Retina (tissue), 1 donor: ENCODE measurements at places on chromosomes 7 and 10.

DNA sequence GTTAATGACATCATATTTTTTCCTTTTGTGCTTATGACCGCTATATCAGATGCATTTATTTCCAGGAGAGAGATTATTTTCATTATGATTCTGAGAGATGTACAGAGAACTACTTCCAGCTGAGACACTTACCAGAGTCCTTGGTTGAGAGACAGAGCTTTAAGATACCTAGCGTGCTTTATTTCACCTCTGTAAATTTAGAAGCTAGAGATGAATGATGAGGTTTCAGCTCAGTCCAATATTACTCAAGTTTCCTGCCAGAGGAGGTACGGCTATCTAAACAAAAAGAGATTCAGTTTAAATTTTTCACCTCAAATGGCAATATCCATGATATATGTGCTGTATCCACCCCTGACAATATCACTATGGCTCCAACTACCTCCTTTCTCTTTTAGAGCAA lies 182.6 kb upstream of the FAM3C start:
- no peak for DNase-seq

DNA sequence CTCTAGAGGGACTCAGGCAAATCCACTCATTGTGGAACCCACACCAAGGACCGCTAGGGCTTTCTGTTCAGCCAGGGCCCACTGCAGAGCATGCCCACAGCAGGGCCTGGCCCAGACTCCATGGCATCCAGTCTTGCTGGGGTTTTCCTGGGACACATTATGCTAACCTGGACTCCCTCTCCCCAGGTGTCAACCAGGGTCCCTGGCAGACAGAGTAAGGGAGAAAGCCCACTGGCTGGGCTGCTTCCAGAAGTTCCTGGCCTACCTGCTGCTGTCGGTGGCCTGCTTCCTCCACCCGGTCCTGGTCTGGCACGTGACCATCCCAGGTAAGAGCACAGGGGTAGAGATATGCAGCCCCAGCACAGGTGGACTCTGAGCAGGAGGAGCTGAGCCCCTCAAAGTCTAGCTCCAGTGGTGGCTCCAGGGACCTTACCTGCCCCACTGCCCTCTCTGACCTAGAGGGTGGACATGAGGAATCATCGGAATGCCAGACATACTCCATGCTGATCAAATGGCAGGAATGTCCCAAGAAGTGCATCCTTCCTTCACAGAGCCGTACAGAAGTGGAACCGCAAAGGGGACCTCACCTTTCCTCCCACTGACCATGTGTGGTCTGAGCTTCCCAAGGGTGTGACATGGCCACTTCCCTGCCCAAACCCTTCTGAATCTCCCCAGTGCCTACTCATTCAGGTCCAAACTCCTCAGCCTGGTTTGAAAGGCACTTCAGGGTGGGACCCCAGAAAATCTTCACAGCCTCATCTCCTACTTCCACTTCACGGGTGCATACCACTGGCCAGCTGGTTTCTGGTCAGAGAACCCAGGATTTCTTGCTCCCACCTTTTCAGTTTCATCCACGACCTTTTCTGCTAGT lies 22.5 kb downstream of the TMEM72 start:
- no peak for DNase-seq

- no peak for DNase-seq
These were observed 81.8 kb downstream of the COBL start for GRCh38 chr7:51234609-51235308.

GRCh38 chr7:20532890-20533289 lies 82.6 kb upstream of the ABCB5 start:
- no peak for DNase-seq

- DNase-seq, result no peak
These were observed 4.0 kb downstream of the ITGA8 start for GRCh38 chr10:15715619-15716227.
